T-helper 2 cell treated with Interferon-gamma antibody and Interleukin-4, amounts not matched to agents 5 μg/mL and 100 μg/mL, for 36 hours (primary cell): ENCODE measurements at places on chromosomes 4 and X.

GRCh38 chrX:55169782-55170181 lies 50.4 kb upstream of the PAGE5 start:
- DNase-seq = no peak

GRCh38 chr4:159206427-159206871 lies 103.6 kb downstream of the RAPGEF2 start:
- peak; percentile 58 for DNase-seq

GRCh38 chrX:2572740-2573139 lies 72.0 kb upstream of the DHRSX start:
- no peak for DNase-seq

DNA sequence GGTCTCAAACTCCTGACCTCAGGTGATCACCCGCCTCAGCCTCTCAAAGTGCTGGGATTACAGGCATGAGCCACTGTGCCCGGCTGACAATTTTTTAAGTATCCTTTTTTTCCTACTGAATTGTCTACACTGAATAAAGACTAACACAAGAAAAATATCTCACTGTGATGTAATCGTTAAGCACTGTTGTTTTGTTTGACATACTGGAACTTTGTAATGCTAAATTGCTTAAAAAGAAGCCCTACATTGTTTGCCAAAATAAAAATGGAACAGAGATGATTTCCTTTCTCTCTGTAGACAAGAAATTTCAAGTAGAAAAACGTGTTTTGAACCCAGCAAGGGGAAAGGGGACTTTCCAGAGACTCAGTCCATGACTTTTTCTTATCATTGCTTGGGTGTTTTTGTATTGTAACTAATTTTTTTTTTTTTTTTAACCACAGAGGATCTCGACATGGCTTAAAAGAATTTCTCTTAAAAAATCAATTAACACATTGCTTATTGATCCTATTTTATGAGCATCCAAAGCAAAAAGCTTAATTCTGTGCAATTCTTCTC lies 74.9 kb downstream of the TMEM156 start:
- no peak for DNase-seq

- DNase-seq = no peak
Observed at GRCh38 chr4:176549161-176549865, 229.5 kb downstream of the SPCS3 start.

- DNase-seq = no peak
Observed at GRCh38 chr4:7703688-7704087, 236.0 kb downstream of the AFAP1 start.

DNA sequence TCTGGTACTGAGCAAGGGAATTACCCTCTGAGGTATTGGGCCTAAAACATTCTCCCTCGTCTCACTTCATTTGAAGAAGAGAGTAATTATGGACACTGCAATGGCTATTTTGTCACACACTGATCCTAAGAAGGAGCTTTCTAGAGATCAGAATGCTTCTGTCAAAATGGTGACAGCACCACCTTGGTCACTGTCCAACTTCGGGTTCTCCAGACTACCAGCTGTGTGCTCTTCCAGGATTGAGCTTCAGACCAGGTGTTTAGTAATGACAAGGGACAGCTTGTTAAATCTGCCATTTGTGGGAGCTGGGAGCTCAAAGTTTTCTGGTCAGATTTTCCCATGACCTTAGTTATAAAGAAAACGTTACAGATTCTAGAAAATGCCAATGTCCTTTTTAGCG lies 105.4 kb downstream of the POLA1 start:
- no peak for DNase-seq

- no peak for DNase-seq
Observed at GRCh38 chr4:17770845-17771244, 10.6 kb downstream of the FAM184B start.

DNA sequence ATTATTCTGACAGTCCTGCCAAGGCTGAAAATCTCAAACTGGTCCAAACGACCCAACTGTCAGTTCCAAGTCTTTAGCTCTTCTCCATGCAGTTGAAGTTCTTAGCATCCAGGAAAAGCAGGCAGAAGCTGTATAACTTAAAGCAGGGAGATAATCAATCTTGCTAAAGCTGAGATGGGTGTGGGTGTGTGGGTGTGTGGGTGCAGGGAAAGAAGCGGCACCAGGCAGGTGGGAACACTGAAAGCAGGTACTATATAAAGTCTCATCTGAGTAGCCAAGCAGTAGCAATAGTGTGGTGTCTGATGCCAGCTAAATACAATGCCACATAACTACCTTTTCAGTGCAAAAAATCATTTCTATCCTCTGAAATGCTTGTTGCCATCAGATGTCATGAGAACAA lies 69.7 kb upstream of the EGFL6 start:
- DNase-seq = no peak
